ENCODE measurements at places on chromosomes 2 and 18.

- H3K27ac ChIP-seq: no peak overlapping the region
- H3K36me3 ChIP-seq: no peaks in the 10 kb centered on the region
- H3K27me3 ChIP-seq: peaks cover 10% of the 10 kb centered on the region
- no peak for DNase-seq
- H3K4me3 ChIP-seq: no peak overlapping the region
- H3K4me1 ChIP-seq: no peaks in the 10 kb centered on the region
Measured at GRCh38 chr2:174996622-174997021, 8.6 kb downstream of the CHN1 start.

- DNase-seq: no peak
- peaks cover 33% of the 10 kb centered on the region for H3K27me3 ChIP-seq
- no peak overlapping the region for H3K27ac ChIP-seq
- no peaks in the 10 kb centered on the region for H3K4me1 ChIP-seq
Measured at GRCh38 chr18:74528913-74529312, 5.4 kb upstream of the CNDP1 start.

DNA sequence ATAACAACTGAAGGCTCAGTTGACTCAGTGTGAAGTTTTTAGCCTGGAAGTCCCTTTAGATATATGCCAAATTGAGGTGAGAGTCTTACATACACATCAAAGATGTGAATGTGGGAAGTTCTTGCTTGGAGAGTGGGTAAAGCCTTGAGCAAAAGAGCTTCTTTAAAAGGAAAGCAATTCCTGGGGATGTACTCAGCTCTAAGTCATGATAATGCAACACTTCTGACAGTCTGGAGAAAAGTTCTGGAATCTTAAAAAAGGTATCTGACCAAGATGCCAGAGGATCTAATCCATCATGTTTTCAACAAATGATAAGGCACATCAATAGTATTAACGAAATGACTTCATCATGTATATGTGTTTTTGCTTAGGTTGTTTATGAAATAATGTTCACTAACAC is 351.2 kb downstream of the CDH19 start:
- H3K36me3 ChIP-seq: no peaks in the 10 kb centered on the region
- H3K27me3 ChIP-seq: no peaks in the 10 kb centered on the region
- H3K27ac ChIP-seq: no peak overlapping the region
- no peaks in the 10 kb centered on the region for H3K4me1 ChIP-seq
- H3K4me3 ChIP-seq: no peak overlapping the region

GRCh38 chr2:10980071-10980470 is 68.3 kb downstream of the KCNF1 start:
- no peaks in the 10 kb centered on the region for H3K36me3 ChIP-seq
- no peak for DNase-seq
- H3K4me3 ChIP-seq: no peak overlapping the region
- peaks cover 27% of the 10 kb centered on the region for H3K27me3 ChIP-seq
- H3K4me1 ChIP-seq: no peaks in the 10 kb centered on the region

GRCh38 chr2:150549381-150549780 is 61.9 kb upstream of the RND3 start:
- DNase-seq: no peak
- H3K36me3 ChIP-seq: no peaks in the 10 kb centered on the region
- H3K4me1 ChIP-seq: no peaks in the 10 kb centered on the region
- H3K27ac ChIP-seq: no peak overlapping the region

- H3K27me3 ChIP-seq: peaks cover 23% of the 10 kb centered on the region
- H3K4me3 ChIP-seq: no peak overlapping the region
- H3K4me1 ChIP-seq: no peaks in the 10 kb centered on the region
- no peaks in the 10 kb centered on the region for H3K36me3 ChIP-seq
- no peak overlapping the region for H3K27ac ChIP-seq
- DNase-seq: no peak
Measured at GRCh38 chr18:36265015-36265414, 32.5 kb upstream of the FHOD3 start.

GRCh38 chr2:148814860-148815419 is 60.1 kb upstream of the KIF5C start:
- no peak overlapping the region for H3K4me3 ChIP-seq
- no peaks in the 10 kb centered on the region for H3K36me3 ChIP-seq
- peaks cover 19% of the 10 kb centered on the region for H3K27me3 ChIP-seq
- peaks cover 4% of the 10 kb centered on the region for H3K4me1 ChIP-seq
- no peak for DNase-seq

GRCh38 chr18:8951491-8951890 is 151.0 kb upstream of the NDUFV2 start:
- no peak overlapping the region for H3K4me3 ChIP-seq
- no peak overlapping the region for H3K27ac ChIP-seq
- H3K36me3 ChIP-seq: no peaks in the 10 kb centered on the region
- H3K4me1 ChIP-seq: peaks cover 8% of the 10 kb centered on the region

GRCh38 chr2:60641811-60642788 is 88.6 kb upstream of the BCL11A start:
- DNase-seq: peak; percentile 29
- H3K4me1 ChIP-seq: no peaks in the 10 kb centered on the region
- no peaks in the 10 kb centered on the region for H3K36me3 ChIP-seq

GRCh38 chr2:121872651-121873050 is 117.2 kb downstream of the TSN start:
- H3K4me3 ChIP-seq: no peak overlapping the region
- no peak for DNase-seq
- H3K27ac ChIP-seq: no peak overlapping the region
- H3K4me1 ChIP-seq: no peaks in the 10 kb centered on the region

DNA sequence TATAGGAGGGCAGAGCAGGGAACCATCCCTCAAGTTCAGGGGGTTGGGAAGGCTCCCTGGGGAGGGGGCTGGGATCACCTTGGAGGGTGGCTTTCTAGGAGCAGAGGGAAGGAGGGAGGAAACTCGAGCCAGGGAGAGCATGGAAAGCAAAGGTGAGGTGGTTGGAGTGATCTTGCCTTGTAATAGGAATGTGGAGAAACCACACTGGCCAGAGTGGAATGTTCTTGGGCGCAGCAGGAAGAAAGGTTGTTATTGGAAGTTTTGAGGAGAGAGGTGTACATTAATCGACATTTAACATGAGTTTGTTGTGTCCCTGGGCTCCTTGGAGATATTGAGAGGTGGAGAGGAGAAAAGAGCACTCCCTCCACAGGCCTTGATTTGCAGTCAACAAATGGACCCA is 272.2 kb downstream of the PRKCE start:
- peaks cover 2% of the 10 kb centered on the region for H3K4me1 ChIP-seq
- H3K27me3 ChIP-seq: no peaks in the 10 kb centered on the region
- no peaks in the 10 kb centered on the region for H3K36me3 ChIP-seq
- H3K4me3 ChIP-seq: no peak overlapping the region

DNA sequence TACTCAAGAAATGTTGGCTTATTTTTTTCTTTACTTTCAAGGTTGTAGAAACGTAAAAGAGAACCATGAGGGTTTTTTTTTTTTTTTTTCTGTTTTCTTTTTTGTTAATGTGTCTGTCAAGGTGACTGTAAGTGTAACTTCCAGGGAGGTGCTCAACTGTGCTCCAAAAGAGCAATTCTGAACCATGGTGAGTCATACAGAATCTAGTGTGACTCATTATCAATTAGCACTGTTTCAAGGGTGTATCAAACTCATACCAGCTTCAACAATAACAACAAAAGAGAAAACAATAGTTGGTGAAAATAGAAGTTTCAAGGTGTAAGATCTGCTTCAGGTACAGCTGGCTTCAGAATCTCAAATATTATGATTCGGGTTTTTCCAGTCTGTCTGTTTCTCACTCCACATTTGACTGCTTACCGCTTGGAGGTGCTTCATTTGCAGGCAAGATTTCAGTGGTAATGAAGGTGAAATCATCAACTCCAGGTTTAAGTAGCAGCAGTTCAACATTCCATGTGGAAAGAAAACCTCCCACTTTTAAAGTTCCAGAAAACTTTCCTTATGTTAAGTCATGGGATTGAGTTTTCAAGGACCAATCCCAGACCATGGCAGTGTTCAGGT is 850.6 kb downstream of the CNTNAP5 start:
- no peaks in the 10 kb centered on the region for H3K4me1 ChIP-seq
- DNase-seq: no peak
- H3K27ac ChIP-seq: no peak overlapping the region
- H3K27me3 ChIP-seq: no peaks in the 10 kb centered on the region

GRCh38 chr18:46268671-46269070 is 164.5 kb downstream of the HAUS1 start:
- no peaks in the 10 kb centered on the region for H3K27me3 ChIP-seq
- no peak overlapping the region for H3K4me3 ChIP-seq
- DNase-seq: no peak

GRCh38 chr2:144258154-144258553 is 261.8 kb downstream of the ZEB2 start:
- no peak overlapping the region for H3K4me3 ChIP-seq
- peaks cover 13% of the 10 kb centered on the region for H3K4me1 ChIP-seq
- peaks cover 14% of the 10 kb centered on the region for H3K36me3 ChIP-seq
- no peak overlapping the region for H3K27ac ChIP-seq
- no peaks in the 10 kb centered on the region for H3K27me3 ChIP-seq
- DNase-seq: no peak

- peak overlapping the region; percentile 68 for H3K4me3 ChIP-seq
- no peak for DNase-seq
- no peaks in the 10 kb centered on the region for H3K36me3 ChIP-seq
- peaks cover 44% of the 10 kb centered on the region for H3K27me3 ChIP-seq
- H3K4me1 ChIP-seq: peaks cover 26% of the 10 kb centered on the region
Measured at GRCh38 chr2:222423632-222424275, 589 bp upstream of the SGPP2 start.

- H3K4me3 ChIP-seq: no peak overlapping the region
- no peaks in the 10 kb centered on the region for H3K36me3 ChIP-seq
- H3K4me1 ChIP-seq: no peaks in the 10 kb centered on the region
- H3K27me3 ChIP-seq: no peaks in the 10 kb centered on the region
Measured at GRCh38 chr2:223570784-223571183, 31.4 kb downstream of the SCG2 start.

DNA sequence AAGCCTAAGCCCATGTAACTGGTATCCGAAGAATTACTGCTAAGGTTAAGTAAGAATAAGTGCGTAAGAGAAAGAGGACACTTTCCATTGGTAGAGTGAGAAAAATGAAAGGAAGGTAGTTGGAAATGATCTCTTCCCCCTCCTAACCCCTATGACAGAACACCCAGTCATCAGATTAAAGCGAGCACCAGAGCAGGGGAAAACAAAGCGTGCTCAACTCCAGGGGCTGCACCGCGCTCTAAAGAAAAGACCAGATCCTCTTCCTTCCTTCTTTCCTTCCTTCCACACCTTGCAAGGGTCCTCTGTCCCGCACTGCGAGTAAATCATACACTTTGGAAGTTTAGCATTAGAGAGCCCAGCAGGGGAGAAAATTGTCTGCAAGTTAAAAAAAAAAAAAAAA is 971 bp upstream of the CDH7 start:
- H3K4me1 ChIP-seq: no peaks in the 10 kb centered on the region
- DNase-seq: no peak
- H3K4me3 ChIP-seq: no peak overlapping the region
- peaks cover 19% of the 10 kb centered on the region for H3K27me3 ChIP-seq

All from activated naive CD4-positive, alpha-beta T cell treated with anti-CD3 and anti-CD28 coated beads, Interleukin-2, amount 10 ng/mL, durations not matched to agents 7 days and 5 days (primary cell).